ENCODE measurements at places on chromosomes 6 and 20.

GRCh38 chr6:113050979-113051378 lies 703.8 kb downstream of the RFPL4B start:
- DNase-seq = no peak

DNA sequence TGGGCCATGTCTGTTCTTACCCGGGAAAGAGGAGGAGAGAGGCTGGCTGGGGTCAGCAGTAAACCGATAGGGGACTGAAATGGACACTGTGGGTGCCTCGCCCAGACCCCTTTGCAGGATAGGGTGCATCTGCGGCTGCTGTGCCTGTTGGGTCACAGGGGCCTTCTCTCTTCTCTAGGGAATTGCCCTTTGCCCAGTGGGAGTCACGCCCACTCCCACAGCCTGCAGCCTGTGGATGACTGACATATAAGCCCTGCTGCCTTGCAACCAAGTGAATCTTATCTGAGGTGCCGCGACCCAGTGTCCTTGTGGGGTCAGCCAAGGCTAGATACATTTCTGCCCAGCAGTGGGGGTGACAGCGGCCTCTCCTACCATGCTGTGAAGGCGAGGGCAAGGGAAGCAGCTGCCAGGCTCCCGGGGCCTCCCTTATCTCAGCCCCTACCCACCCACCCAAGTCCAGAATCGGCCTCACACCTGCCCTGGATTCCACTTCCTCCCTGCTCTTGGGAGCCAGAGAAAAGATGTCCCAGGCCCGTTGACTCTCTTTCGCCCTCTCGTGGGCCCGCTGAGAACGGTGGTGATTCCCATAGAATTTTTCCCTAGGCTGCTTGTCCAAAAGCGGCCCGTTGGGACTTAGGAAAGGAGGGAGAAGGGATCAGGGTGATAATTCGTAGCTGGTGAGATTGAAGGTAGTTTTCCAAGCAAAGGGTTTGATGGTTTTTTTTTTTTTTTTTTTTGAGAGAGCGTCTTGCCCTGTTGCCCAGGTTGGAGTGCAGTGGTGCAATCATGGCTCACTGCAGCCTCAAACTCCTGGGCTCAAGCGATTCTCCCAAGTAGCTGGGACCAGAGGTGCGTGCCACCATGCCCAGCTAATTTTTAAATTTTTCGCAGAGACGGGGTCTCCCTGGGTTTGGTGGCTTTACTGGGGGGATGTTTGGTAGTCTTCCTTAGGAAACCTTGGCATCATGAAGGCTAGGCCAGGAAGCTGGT lies 76.4 kb upstream of the RNF24 start:
- DNase-seq = peak; percentile 44

DNA sequence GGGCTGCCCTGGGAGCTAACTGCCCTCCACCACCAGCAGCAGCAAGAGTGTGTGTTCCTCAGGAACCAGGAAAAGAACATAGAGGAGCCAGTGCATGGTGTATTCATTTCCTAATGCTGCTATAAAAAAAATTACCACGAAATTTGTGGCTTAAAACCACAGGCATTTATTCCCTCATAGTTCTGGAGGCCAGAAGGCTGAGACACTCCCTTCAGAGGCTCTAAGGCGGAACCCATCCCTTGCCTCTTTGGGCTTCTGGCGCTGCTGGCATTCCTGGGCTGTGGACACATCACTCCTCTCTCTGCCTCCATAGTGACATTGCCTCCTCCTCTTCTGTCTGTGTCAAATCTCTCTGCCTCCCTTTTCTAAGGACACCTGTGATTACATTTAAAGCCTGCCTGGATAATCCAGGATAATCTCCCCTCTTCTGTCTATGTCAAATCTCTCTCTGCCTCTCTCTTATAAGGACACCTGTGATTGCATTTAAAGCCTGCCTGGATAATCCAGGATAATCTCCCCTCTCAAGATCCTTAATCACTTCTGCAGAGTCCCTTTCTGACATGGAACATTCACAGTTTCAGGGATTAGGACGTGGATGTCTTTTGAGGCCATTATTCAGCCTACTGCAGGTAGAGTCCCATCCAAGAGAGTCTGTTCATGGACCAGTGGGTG lies 54.7 kb downstream of the NDUFAF5 start:
- no peak for DNase-seq

GRCh38 chr6:15312500-15312899 lies 66.6 kb downstream of the JARID2 start:
- DNase-seq = no peak

- no peak for DNase-seq
Observed at GRCh38 chr6:108836061-108836460, 12.2 kb upstream of the ARMC2 start.

GRCh38 chr6:73341335-73341734 lies 12.7 kb downstream of the DPPA5 start:
- no peak for DNase-seq

DNA sequence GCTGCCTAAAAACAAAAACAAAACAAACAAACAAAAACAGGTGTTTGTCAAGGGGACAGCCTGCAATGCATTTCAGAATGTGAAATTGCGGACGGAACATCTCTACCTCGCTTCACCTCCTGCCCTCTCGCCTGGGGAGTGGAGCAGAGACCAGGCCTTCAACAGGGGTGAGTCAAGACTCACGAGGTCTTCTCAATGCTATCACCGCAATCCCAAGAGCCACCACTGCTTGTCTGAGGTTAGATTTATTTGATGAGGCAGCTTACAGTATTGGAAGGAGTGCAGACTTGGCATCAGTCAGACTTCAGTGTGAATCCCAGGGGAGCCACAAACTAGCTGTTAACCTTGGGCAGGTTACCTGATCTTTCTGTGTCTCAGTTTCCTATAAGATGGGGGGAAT lies 7.7 kb downstream of the GABRR1 start:
- no peak for DNase-seq

DNA sequence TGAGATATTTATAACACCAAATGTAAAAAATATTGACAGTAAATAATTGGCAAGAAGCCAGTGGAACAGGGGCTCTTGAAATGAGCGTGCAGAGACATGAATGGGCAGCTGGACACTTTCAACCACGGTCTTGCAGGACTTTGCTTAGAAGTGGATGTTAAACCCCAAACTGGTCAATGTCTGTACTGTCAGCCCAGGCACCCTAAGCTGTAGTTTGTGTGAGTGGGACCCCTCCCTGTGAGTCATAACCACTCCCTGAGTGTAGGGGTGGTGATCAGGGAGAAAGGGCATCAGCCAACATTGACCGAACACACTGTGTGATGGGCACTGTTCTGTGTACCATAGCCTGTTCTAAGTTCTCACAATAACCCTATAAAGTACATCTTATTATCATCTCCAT lies 108.6 kb downstream of the FIG4 start:
- no peak for DNase-seq

GRCh38 chr6:165468340-165469235 lies 159.2 kb upstream of the C6orf118 start:
- no peak for DNase-seq

GRCh38 chr20:61789329-61789728 lies 276.4 kb downstream of the TAF4 start:
- no peak for DNase-seq

DNA sequence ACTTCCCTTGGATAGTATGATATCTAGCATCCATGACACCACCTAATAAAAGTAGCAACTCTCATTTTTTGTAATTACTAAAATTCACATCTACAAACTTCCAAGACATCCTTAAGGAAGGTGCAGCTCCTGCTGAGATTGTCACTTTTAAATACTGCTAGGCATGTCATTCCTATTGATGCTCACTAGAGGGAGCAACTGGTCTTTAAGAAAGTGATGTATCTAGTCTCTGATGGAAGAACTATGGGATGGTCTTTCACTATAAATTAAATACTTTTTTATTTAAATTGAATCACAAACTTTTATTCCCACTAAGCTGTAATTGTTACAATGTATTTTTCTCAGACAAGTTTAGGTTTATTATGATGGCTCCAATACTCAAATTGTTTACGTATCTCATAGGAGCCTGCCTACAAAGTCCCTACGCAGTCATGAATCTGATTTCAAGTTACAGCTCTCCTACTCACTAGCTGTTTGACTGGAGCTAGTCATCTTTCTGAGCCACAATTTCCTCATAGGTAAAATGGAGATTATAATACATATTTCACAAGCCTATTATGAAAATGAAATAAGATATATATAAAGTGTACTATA lies 8.1 kb upstream of the TSPYL1 start:
- no peak for DNase-seq

GRCh38 chr6:167647737-167648470 lies 178.8 kb upstream of the AFDN start:
- no peak for DNase-seq

DNA sequence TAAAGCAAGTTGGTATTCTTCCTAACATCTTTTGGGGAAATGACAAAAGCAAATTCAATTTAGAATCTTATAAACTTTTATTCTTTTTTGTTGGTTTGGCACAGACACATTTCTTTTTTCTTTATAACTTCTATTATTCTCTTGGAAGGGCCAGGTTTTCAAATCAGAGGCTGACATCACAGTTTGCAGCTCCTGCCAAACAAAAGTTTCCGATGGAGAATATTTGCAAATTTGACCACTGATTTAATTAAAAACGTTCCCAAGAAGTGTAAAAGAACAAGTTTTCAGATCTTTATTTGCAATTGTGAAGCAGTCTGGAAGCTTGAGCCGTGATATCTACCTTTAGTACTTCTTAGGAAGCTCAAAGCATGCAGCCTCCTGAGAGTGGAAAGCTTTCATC lies 53.8 kb upstream of the CD83 start:
- no peak for DNase-seq

GRCh38 chr6:45685076-45685475 lies 307.3 kb upstream of the SUPT3H start:
- no peak for DNase-seq

DNA sequence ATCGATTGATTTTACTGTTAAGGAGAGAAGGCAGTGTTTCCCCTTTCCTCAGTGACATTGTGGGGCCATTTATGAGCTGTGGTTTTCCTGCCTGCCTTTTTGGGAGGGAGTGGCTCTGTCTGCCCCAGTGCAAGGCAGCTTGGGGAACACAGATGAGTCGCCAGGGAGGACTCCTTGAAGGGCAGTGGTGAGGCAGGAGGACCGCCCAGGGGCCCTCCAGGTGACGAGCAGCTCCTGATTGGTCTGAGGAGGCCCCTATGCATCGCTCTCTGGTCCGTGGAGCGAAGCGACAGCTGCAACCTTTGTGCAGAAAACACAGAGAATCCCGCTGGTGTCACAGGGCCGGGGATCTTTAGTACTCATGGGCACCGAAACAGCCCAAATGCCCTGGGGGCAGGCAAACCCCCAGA lies 100.3 kb downstream of the TMEM242 start:
- DNase-seq = no peak

DNA sequence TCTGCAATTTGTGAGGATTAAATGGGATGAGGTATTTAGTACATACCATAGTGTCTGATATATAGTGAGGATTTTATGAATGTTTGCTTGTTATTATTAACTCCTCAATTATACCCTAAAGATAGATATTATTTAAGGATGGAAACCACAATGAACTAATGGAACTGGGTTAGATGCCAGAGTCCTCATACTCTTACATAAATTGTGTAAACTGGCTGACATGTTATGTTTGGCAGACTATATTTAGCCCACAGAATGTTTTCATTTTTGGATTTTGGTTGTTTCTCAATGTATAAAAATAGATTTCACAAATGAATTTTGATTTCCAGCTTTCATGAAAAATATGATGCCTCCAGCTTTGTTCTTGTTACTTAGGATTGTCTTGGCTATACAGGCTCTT lies 37.6 kb downstream of the HTR1B start:
- DNase-seq = no peak

DNA sequence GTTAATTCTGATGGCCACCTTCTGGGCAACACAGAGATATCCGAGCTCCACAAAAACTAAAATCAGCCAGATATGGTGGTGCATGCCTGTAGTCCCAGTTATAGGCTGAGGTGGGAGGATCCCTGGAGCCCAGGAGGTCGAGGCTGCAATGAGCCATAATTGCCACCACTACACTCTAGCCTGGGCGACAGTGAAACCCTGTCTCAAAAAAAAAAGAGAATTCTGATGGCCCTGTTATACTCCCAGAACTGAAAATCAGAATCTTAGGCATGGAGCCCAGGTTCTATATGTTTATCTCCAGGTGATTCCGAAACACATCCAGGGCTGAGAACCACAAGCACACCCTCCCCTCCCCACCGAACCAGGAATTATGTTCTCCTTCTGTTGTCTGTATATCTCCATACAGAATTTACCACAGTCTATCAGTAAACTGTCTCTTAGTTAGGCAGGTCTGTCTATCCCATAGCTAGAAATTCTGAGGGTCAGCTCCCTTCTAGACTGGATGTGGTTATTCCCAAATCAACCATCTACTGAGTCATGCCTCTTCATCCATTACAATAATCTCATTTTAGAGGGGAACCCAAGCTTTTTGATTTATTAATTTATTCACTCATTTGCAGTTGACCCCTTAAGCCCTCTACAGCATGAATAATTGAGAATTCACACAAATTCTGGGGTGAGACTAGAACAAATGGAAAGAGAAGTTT lies 24.8 kb upstream of the CCND3 start:
- DNase-seq = no peak

- DNase-seq = no peak
Observed at GRCh38 chr6:79186564-79186963, 47.9 kb downstream of the HMGN3 start.

GRCh38 chr20:38303908-38304379 lies at the start of gene BPI:
Gene BPI, plus strand, starts transcription at chr20:38304156. Its CDS starts 68 bp downstream, at chr20:38304224.
- DNase-seq = no peak

GRCh38 chr20:50982363-50982762 lies 23.7 kb downstream of the MOCS3 start:
- DNase-seq = no peak

DNA sequence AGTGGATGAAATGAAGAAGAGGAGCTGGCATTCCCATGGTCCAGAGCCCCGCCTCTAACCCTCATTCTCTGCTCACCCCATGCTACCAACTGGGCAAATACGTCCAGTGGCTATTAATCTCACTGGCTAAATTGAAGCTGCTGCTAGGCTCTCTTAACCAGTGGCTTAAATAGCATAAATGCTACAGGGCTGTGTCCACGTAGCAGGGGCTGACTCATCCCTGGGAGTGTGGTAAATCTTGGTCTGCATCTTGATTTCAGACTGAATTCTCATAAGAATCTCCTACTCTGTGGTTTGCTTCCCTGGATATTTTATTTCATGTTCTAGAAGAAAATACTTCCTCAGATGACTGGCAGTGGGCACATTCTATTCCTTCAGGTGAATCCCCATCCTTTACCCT lies 193.1 kb upstream of the ARG1 start:
- DNase-seq = no peak

Measured in GM12892 (cell line).